H4 (cell line): ENCODE measurements at places on chromosomes 3 and 15.

- no peak for DNase-seq
These were observed 13.1 kb upstream of the PLA2G4D start for GRCh38 chr15:42107473-42107872.

- DNase-seq: no peak
These were observed 213.6 kb downstream of the MEIS2 start for GRCh38 chr15:36886701-36887100.

- DNase-seq: no peak
These were observed 228.8 kb downstream of the OCA2 start for GRCh38 chr15:27870320-27870719.

GRCh38 chr3:38114875-38115644 lies 21.9 kb downstream of the ACAA1 start:
- no peak for DNase-seq

DNA sequence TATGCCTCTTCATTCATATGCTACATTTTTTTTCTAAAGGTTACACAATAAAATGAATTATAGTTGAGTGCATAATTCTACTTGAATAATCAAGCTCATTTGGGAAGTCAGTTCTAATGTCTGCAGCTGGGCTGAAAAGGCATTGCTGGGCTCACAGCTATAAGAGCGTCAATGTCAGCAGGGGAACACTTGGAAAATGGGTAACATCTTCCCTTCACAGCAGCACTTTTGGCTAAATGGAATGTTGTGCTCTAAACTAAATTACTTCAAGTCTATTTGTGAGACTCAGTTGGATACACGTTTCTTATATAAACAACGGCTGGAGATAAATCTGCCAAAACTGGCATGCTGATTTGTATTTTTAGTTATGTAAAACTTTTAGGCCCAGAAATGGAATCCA lies 357.8 kb downstream of the TBL1XR1 start:
- no peak for DNase-seq

DNA sequence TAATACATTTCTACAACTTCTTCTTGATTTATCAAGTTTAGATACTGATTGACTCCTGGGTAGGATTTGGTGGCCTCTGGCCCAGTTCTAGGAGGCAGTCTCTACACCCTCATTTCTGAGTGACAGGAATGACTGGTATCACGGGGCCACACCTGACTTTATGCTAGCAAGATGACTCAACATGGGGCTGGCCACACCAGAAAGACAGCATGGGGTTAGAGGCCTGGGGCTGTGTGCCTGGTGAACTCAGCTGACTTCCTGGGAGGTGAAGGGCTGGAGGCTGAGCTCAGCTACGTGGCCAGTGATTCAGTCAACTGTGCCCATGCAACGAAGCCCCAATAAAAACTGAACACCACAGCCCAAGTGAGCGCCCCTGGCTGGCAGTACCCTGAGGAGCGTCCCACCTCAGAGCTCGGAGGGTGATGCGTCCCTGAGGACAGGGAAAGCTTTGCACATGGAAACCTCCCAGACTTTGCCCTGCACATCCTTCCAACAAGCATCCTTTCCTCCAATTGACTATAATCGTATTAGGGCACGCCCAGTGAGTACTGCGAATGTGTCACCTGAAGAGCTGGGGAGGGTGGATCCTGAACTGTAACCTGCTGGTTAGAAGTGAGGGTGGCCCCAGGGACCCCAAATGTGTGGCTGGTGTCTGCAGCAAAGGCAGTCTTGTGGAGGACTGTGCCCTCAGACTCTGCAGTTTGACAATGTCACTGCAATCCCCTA lies 57.2 kb downstream of the NIPA2 start:
- DNase-seq: peak; percentile 57

DNA sequence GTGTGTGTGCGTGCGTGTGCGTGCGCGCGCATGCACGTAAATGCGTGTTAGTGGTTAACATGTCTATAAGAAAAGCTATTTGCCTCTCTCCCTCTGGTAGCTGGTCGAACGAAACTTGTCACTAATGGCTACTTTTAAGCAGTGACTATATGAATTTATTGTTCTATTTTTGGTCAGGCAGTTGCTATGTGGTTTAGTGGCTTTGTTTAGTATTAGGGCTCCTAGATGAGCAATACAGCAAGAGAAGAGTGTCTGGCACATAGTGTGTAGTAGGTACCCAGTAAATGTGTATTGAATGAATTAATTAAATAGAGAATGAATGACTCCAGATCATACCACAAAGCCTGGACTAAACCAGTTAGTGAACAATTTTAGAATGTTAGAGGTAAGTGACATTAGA lies 171.6 kb downstream of the PPM1L start:
- no peak for DNase-seq

- peak; percentile 22 for DNase-seq
These were observed 20.7 kb upstream of the MYZAP start for GRCh38 chr15:57570994-57571393.

GRCh38 chr3:194369522-194370279 lies at the start of gene LRRC15:
TSS of gene LRRC15 (minus strand) at chr3:194369743. CDS start at chr3:194361043, 8,700 bp downstream.
- DNase-seq: peak; percentile 45

- no peak for DNase-seq
These were observed 24.7 kb upstream of the SCAANT1 start for GRCh38 chr3:63936925-63937324.

DNA sequence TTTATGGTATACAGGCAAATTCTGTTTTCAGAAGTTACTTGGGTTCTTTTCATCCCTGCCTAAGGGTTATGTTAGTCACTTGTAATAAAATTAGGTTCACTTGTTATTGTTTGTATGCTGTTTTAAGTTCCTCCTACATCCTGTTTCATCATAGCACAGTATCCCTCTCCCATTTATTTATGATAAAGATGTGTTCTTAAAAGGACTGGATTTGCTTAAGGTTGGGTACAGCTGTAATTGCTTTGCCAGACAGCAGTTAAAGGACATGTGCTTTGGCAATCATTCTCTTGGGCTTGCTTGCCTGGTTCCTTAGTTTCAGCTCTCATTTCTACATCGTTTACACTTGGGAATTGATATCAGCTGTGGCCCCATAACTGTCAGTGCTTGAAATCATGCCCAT lies 11.7 kb downstream of the ATP2C1 start:
- DNase-seq: peak; percentile 86

DNA sequence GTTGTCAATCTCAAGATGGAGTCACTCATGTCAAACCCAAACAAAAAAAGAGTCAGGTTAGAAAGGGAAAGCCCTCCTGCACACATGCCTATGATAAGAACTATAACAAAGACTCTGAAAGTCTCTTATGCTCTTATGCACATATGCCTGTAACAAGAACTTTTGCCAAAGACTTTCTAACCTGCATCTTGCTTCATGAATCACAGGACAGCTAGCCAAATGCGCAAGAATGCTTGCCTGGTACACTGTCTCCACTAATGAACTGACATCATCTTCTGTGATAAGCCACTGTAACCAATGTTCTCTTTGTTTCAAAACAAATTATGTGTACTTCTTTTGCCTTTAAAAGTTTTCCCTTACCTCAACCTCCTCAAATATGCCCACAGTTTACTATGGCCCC lies 18.2 kb upstream of the EHHADH start:
- no peak for DNase-seq

GRCh38 chr3:129061888-129062834 lies 1.6 kb downstream of the GP9 start:
- DNase-seq: no peak

DNA sequence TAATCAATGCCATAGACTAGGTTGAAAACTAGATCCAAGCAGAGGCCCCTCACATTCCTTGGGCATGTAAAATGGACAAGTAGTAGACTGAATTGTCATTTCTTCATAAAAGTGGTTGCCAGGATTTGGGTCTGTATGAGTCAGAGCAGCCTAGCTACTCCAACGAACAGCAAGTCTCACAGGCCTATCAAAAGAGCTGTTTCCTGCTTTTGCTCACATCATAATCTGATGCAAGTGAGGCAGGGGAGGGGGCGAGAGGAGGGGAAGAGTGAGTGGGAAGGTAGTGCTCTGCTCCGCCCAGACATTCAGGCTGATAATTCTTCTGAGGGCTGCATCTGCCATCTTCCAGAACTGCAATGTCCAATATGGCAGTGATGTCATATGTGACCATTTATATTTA lies 228.9 kb upstream of the PRICKLE2 start:
- DNase-seq: peak; percentile 17

GRCh38 chr3:197468167-197468566 lies 87.6 kb downstream of the BDH1 start:
- DNase-seq: no peak

- no peak for DNase-seq
These were observed 122.2 kb upstream of the TP63 start for GRCh38 chr3:189508784-189509501.

DNA sequence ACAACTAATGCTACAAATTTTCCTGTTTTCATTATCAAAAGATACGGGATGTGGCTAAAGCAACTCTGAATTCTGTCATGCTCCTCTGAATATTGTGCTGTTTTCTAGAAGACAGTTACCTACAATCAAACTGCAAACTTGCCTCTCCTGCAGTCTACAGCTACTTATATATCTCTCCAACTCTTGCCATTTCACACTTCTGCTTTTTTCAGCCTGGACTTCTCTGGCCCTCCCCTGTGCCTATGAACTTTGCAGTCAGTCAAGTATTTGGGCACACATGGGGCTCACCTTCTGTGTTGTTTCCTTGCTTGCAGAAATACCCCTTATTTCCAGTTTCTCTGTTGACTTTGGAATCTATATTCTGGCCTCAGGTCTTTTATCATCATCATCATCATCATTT lies 575.6 kb downstream of the GRM7 start:
- no peak for DNase-seq

DNA sequence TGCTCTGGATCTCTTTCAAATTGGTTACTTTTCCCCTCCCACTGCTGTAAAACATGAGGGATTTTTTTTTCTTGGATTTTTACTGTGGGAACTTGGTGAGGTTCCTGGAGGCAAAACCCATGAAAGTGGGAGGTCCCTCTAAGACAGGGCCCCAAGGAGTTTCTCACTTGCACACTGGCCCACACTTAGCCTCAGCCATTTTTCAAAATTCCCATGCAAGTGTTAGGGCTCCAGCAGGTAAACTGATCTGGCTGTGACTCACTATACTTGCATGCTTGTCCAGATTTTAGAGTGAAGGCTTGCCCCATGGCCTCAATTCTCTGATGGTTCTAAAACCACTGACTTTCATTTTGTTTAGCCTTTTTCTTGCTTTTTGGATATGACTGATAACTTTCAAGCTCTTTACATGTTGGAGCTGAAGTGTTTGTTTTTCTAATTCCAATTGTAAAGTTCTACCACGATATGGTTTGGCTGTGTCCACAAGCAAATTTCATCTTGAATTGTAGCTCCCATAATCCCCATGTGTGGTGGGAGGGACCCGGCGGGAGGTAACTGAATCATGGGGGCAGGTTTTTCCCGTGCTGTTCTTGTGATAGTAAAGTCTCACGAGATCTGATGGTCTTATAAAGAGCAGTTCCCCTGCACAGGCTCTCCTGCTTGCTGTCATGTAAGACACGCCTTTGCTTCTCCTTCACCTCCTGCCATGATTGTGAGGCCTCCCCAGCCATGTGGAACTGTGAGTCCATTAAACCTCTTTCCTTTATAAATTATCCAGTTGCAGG lies 37.7 kb downstream of the MCCC1 start:
- no peak for DNase-seq

GRCh38 chr3:32975891-32976595 lies 24.6 kb downstream of the CCR4 start:
- DNase-seq: no peak

DNA sequence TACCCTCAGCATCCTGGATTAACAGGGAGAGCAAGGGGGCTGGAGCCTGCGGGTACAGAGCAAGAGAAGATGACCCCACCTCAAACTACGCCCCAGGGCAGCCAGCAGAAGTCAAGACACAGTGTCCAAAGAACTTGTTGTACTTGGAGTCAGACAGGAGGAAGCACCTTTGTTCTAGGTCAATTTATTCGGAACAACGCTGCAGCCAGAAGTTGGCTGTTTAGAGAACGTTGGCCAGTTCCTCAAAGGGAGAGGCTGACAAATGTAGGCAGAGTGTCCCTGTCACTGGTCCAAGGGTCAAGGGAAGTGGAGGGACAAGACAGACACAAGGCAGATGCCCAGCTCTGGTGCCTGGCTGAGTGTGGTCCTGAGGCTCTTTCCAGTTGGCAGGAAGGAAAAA lies 32.1 kb upstream of the PIAS1 start:
- DNase-seq: no peak

GRCh38 chr3:70531838-70532489 lies 219.5 kb upstream of the MDFIC2 start:
- DNase-seq: no peak

- DNase-seq: no peak
These were observed 43.9 kb upstream of the RYK start for GRCh38 chr3:134294302-134295280.

GRCh38 chr3:102057781-102058421 lies 208.6 kb downstream of the NFKBIZ start:
- no peak for DNase-seq

DNA sequence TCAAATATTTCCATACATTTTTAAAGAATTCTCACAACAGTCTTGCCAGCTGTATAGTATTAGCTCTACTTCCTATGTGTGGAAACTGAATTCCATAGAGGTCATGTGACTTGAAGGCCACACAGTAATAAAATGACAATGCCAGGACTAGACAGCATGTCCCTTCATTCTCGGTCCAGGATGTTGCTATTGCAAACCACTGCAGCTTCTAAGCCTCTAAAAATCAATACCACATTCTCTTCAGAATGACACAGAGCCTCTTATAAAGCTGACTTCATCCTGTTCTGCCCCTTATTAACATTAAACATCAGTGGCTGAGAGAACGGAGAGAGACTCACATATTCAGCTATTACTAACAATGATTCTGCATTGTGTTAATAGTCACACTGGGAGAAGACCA lies 240.3 kb upstream of the PEX5L start:
- DNase-seq: peak; percentile 44
